Effector CD4-positive, alpha-beta T cell (primary cell): ENCODE measurements at places on chromosomes 4 and X.

GRCh38 chr4:76532805-76533204, 97.8 kb downstream of the SHROOM3 start:
- DNase-seq: no peak

GRCh38 chr4:71338846-71339593, at the start of gene SLC4A4:
Gene SLC4A4, plus strand, starts transcription at chr4:71339020.
- DNase-seq: no peak

DNA sequence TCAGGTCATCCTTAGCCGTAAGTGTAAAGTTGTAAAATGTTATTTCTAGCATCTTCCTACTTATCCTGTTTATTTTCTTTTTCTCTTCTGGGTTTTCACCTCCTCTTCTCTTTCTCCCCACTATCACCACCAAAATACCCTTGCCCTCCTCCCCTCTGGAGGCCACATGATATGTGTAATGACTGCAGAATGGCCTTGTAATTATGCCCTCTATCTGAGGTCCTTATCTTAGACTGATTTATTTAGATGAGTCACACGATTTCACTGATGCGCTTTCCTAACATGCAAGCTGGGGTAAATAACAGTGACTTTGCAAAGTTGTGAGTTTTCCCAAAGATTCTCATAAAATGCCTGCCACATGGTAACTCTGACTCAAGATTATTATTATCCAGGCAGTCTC, 231.8 kb upstream of the GPRIN3 start:
- DNase-seq: no peak

DNA sequence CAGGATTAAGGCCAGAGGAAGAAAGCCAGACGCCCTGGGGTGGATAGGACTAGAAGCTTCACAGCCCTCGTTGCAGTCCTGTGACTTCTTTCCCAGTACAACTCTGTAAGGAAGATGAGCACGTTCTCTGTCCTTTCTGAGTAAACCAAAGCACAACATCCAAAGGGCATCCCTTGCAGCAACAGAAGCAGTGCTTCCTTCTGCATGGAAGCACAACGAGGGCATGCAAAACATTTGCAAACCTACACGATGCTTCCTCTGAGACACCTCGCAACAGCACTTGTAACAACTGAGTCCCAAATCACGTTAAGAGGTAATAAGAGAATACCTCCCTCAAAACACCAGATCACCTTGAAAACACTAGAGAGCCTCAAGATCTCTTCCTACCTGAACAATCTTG, 335.7 kb upstream of the RASGEF1B start:
- no peak for DNase-seq

DNA sequence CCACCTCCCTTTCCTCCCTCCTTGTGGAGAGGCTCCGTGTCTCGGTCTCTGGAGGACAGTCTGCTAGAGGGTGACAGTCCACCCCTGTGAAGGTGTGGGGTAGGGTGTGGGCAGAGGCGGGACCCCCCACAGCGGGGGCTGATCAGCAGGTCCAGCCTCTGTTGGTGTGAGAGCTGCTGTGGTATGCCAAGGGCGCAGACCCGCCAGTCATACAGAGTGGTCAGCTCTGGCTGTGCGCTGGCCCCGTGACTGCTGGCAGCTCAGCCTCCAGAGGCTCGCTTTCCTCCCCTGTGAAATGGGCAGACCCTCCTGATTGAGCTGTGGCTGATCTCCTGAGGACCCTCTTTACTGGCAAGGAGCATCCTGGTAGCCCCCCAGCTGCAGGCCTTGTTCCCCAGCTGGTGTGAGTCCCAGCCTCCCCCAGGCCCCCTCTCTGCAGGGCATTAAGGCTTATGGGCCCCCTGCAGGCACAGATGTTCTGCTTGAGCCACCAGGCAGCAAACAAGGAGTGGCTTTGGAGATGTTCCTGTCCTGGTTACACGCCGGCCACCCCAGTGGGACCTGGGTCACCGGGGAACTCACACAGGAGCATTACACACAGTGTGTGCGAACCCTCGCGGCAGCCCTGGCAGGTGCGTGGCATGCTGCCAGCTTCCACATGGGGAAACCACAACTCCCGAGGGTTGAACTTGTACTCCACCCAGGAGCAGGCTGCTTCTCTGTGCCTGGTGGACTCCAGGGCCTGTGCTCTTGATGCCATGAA, 76.8 kb downstream of the PPP2R2C start:
- DNase-seq: no peak

DNA sequence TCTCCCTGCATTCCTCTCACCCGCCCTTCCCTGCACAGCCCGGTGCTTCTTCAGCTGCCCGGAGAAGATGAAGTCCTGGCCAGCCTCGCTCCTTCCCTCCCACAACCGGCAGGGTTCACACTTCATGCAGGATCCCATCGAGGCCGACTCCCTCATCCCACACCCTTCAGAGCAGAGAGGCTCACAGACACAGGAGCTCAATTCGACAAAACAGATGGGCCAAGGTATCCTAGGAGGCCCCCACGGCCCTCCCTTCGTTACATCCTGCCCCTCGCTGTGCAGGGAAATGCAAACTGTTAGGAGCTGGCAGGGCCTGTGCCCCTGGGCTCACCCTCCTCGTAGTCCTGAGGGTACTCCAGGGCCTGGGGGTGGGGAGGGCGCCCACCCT, 238.1 kb downstream of the DHRSX start:
- no peak for DNase-seq

DNA sequence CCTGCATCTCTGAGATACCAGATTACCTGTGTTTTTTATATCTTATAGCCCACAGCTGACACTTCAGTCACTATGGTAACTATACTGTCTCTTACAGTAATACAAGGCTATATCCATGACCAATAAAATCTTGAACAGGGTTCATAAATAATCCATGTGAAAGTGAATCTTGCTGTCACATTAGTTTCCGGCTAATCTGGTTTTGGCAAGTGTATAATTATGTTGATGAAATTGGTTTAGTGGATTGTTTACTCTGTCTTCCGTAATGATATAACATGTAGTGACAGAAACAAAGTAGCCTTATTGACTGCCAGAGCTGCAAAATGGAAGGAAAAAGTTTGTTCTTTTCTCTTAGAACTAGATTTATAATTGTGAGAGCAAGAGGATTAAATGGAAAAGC, 686.6 kb upstream of the PABPC4L start:
- no peak for DNase-seq

GRCh38 chr4:77174426-77174825, 17.4 kb downstream of the CCNG2 start:
- DNase-seq: no peak

DNA sequence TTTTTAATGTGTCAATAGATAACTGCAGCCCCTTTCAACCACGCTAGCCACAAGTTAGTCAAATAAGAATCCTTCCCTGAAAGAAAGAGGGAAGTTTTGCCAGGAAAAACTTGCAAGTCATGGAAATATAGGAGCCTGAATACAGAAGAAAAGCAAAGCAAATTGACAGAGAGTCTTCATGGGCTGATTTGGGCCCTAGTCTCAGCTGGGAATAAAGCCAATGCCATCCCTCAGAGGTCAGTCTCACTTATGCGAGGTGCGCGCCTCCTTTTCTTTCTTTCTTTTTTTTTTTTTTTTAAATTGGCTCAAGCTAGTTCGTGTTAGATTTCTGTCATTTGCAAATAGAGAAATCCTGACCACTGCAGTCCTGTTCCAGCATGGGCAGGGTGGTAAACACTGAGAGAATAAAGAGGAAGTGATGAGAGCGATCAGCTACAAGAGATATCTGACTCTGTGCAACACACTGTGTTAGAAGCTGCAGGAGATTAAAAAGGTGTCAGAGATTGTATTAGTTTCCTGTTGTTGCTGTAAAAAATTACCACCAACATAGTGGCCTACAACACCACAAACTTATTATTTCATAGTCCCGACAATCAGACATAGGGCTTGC, 299.7 kb downstream of the LDB2 start:
- DNase-seq: no peak

DNA sequence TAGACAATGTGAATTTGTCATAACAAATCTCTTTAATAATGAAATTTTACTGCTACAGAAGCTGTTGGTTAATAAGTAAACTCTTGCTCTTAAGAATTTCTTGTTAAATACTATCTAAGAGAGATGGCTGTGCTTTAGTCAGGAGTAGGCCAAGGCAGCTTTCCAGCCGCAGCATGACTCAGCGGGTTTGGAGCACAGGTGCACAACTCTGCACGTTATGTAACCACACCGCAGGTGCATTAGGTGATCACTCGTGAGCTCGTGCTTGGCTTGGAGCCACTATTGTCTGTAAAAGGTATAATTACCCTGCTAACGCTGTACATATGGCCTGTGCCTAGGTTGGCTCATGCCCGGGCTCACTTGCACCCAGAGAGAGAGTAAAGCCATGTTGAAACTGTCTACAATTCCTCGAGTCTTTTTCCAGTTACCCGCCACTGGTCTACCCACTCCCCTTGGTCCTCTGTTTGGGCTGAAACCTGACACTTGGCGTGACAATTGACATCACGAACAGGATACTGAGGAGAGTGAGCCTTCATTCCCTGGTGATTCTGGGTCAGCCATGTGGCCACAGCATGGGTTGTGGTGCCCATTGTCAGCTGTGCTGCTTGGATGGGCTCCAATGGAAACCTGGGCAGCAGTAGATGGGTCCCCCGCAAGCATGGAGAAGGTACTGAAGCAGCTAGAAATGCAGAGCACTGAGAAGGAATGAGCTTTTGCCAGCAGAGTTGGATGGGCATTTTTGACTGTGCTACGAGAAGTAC, 18.4 kb upstream of the ANAPC4 start:
- no peak for DNase-seq

DNA sequence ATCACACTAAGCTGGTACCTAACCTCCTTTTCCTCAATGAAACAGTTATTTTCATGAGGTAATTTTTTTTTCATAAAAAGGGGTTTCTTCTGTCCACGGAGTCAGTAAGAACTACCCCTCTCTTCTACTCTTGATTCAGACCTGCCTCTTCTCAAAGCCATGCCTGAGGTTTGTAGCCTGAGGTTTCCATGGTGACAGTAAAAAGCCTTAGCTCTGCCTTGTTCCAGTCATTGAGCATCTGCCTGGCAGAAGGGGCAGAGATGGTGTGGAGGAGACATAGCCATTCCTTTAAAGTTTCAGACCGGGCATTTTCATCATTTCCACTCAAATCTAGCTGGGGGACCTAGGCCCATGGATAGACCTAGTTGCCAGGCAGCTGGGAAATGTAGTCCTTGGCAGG, 135.5 kb downstream of the REPS2 start:
- no peak for DNase-seq
